ENCODE measurements at places on chromosomes 6 and 20. TPM values are rescaled to one million over a fixed set of nuclear protein-coding genes. Genes with fewer than 3 reads are reported as not detected.

NRSN1 gene
- polyA plus RNA-seq, result 130 TPM

LRRC73 gene
- polyA plus RNA-seq, result 6.4 TPM

CLVS2 gene
- 16.6 TPM for polyA plus RNA-seq

GPR6 gene
- polyA plus RNA-seq, result not detected

CLPSL2 gene
- 1.9 TPM for polyA plus RNA-seq

DPPA5 gene
- not detected for polyA plus RNA-seq

FAM217A gene
- polyA plus RNA-seq, result not detected
